ENCODE measurements at places on chromosomes 7 and 10.

GRCh38 chr10:117720931-117721835 is 178.6 kb downstream of the EMX2 start:
- DNase-seq = no peak

- DNase-seq = no peak
These were observed 193.8 kb upstream of the PLXNA4 start for GRCh38 chr7:132770055-132770454.

DNA sequence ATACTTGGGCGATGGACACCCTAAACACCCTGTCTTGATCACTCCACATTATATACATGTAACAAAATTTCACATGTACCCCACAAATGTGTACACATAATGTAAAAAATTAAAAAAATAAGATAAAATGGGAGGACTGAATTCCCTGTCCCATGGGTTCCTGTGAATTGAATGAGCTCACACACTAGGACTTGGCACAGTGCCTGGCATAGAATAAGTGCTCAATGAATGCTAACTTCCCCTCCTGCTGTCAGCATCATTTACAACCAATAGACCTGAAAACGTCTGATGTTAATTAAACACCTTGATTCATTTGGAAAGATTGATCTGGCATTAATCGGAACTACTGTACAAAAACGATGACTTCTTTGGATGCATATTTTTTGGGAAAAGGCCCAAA is 117.3 kb upstream of the ZNF438 start:
- DNase-seq = no peak

DNA sequence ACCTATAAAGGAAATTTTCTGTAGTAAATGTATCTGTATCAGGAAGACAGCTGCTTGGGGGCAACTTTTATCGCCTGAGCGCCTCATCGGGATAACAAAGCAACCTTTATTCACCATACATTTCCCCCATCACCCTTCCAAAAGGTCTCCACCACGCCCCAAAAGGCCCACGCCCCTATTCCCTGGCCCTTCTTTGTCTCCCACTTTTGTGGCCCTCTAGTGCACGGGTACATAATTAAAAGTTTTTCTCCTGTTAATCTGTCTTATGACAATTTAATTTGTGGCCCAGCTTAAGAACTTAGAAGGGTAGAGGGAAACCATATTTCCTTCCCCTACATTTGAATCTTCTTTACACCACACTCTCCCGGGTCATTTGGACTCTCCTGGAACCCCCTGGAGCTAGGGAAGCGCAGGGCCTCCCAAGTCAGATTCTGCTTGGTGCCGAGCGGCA is 625 bp downstream of the RP9 start:
- no peak for DNase-seq

DNA sequence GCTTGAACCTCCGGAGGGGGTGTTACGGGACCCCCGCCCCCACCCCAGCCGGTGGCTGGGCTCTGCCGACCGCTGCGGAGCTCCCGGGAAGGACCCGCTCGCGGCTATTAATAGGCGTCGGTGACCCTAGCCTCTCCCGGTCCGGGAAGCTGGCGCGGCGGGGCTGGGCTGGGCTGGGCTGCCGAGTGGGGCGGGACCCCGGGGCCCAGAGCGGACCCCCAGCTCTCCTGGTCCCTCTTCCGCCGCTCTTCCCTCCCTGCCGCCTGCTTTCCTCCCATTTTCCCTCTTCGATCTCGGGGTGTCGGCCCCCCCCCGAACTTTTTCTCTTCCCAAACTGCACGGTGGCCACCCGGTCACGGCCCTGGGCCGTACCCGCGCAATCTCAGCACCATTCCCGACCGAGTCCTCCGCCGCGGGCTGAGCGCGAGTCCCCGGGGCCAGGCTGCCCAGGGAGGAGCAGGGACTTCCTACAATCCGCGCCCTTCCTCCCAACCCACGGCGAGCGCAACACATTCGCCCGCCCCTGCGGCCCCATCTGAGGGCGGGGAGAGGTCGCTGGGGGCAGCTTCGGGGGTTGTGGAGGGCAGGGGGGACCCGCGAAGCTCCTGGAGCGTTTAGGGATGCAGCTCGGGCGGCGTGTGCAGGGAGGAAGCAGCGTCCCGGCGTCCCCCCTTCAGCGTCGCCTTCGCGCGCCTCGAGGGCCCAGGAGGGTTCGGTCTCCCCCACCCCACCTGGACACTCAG is 3.1 kb upstream of the ELFN1 start:
- DNase-seq = no peak

DNA sequence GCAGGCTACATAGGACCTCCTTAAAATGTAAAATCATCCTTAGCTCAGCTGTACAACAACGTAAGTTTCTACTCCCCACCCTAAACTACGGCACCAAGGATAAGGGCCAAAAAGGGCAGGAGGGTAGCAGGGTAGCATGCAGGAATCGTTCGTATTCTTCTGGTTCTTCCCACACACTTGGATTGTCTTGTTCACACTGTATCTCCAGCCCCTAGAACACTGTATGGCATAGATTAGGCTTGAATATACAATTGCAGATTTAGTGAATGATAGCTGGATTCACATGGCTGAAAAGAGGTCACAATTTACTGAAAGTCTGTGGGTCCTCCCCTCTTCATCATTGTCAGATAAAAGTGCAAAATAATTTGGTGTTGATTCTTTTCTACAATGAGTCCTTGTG is 28.2 kb upstream of the PRKAR2B start:
- no peak for DNase-seq

GRCh38 chr10:4046712-4047354 is 261.8 kb upstream of the KLF6 start:
- DNase-seq = no peak

DNA sequence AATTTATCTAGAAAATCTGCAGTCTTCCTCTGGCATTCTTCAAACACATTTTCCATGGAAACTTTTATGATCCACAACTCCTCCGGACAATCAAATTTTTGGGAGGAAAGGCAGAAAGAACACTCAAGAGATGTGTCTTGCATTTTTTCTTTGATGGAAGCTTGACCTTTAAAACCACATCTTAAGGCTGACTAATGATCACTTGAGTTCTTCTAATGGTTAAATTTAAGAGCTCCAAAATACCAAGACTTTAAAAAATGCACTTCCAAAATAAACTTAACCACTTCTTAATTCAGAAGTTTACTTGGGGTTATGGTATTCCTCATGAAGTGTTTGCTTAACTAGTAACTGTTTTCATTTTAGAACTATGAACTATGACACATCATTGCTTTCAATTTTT is 43.3 kb downstream of the ETV1 start:
- no peak for DNase-seq

DNA sequence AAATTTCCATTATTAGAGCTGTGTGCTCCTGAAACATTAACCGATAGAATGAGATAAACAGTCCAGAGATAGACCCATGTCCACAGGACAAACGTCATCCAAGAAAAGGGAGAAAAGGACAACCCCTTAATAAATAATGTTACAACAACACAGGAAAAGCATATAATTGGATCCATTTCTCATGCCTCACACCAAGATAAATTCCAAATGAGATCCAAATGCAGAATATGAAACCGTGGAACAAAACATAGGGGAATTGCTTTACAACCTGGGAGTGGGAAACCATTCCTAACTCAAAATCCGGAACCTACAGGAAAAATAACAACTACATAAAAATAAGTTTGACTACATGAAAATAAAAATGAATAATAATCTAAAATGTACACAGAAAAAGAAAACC is 22.4 kb upstream of the NEBL start:
- no peak for DNase-seq

- peak; percentile 36 for DNase-seq
These were observed 851 bp upstream of the GOT1 start for GRCh38 chr10:99431190-99431760.

- DNase-seq = no peak
These were observed 33.4 kb downstream of the C10orf71 start for GRCh38 chr10:49332333-49332732.

- no peak for DNase-seq
These were observed 67.0 kb downstream of the MDFIC start for GRCh38 chr7:114988755-114989375.

DNA sequence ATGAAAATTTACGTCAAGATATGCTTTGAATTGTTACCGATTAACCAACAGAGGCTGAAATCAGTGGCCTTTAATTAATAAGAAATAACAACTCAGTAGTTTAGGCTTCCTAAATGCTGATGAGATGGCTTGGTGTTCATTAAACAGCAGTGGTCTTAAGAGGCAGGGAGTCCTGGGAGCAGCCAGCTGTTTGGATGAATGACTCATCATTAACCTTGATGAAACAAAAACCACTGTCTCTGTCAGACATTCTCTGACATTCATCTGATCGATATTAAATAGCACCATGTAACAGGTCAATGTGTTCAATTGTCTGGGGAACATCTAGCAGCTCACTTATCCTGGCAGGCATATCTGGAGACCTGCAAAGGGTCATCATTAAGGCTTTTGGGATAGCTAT is 234.2 kb upstream of the LRRN3 start:
- DNase-seq = no peak

DNA sequence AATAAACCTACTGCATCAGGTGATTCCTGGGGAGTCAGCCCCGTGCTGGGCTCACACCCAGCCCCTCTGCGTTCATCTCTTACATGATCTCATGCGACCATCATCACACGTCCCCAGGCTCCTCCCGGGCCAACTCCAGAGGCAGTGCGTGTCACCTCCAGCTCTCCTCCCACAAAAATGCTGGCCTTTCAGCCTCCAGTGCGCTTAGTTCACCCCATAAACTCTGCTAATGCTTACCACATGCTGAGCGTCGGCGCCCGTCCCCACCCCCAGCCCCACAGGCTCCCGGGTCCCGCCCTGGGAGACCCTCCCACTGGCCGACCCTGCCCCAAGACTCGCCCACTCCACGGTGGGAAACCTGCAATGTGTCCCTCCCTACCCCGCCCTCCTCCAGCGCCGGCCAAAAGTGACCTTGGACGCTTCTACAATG is 816 bp upstream of the SDK1 start:
- no peak for DNase-seq

GRCh38 chr10:116071453-116072148 is 201.4 kb downstream of the GFRA1 start:
- no peak for DNase-seq

GRCh38 chr10:113348694-113349093 is 204.2 kb upstream of the HABP2 start:
- no peak for DNase-seq

DNA sequence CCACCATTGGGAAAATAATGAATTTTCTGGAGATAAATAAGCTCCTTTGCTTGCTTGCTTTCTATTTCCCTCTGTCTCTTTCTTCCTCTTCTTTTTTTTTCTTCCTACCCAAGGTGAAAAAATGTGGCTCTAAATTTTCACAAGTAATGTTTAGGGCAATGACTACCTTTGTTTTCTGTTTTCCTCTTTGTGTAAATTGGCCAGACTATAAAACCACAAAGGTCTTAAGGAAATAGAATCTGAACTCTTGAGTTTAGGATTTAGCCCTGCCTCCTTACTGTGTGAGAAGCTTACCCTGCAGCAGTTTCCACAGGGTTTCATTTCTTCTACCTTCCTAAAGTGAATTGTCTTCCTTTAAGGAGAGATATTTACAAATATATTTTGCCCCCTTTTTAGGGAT is 330.4 kb downstream of the ARL4A start:
- DNase-seq = no peak

DNA sequence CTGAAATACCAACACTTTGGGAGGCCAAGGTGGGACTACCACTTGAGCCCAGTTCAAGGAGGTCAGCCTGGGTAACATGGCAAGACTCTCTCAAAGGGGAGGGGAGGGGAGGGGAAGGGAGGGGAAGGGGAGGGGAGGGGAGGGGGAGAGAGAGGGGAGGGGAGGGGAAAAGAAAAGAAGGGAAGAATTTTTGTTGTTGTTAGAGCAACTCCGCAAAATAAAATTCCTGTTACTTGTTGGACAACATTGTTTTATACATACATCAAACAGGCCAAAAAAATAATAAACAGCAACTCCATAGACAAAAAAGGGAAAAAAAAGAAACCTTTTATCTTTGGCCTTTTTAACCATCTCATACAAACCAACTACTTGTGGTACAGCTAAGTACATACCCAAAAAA is 57.3 kb upstream of the TRIM24 start:
- DNase-seq = no peak

DNA sequence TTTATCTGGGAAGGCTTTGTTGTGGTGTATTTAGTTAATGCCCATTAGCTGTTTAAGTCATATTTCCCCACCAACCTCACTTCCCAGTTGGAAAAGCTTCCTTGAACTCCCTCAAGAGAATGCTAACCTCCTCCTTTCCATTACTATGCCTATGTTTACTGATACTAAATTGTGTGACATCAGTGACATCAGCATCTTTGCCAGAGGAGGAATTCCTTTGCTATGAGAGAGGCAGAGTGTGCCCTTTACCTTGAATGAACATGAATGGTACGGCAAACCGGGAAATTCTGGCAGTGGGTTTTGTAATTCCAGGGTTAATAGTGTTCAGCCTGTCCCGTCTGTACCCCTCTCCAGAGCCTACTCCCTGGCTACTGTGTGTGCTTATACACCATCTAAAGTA is 22.1 kb upstream of the GLCCI1 start:
- DNase-seq = no peak

- DNase-seq = peak; percentile 81
These were observed 94.0 kb upstream of the ZMIZ1 start for GRCh38 chr10:78974617-78975317.

GRCh38 chr7:106979551-106980357 is 64.8 kb upstream of the PRKAR2B start:
- no peak for DNase-seq

DNA sequence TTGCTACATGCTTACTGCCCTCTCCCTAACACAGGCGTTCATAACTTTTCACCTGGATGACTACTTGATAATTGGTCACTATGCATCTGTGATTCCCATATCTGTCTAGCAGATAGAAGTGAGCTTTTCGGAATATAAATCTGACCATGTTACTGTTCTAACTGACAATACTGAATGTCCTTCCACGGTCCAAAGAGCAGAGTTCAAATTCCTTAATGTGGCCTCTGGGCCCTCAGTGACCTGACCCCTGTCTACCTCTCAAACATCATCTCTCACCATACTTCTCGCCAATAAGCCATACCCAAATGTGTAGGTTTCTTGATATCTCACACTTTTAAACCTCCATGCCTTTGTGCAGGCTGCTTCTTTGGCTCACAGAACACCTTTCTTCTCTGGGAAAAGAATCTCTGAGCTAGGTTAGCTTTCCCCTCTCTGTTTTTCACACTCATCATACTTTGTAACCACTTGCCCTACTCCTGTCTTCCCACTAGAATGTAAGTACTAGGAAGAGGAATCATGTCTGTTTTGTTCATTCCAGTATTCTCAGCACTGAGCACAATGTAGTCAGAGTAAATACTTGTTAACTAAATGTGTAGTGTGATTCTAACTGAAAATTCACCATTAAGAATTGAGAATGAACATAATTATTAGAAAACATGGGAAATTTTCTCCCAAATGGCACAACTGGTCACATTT is 39.2 kb upstream of the LRRC17 start:
- no peak for DNase-seq

DNA sequence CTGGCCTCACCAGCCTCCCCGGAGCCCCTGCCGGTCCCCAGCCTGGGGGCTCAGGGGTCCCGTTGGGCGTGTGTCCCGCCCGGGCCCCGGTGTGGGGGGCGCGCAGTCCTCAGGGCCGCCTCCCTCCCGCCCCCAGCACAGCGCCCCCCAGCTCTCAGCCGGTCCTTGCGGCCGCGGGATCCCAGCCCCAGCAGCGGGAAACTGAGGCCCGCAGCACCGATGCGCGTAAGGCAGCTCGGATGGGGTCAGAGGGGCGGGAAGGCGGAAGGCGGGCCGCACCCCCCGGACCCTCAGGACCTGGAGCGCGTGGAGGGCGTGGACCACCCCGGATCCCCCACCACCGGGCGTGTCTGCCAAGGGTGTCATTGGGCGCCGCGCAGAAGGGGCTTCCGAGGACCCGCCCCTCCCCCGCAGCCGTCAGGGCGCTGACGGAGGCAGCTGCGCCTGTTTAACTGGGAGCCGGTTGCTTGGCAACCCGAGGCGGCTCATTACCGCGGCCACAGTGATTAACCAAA is 14.9 kb downstream of the UNCX start:
- DNase-seq = no peak

All from CD4-positive, alpha-beta T cell treated with Interleukin-15 for 1 hour (primary cell).